ENCODE measurements at places on chromosomes 2 and 18. TPM values are rescaled to one million over a fixed set of nuclear protein-coding genes. Genes with fewer than 3 reads are reported as not detected.

DNA sequence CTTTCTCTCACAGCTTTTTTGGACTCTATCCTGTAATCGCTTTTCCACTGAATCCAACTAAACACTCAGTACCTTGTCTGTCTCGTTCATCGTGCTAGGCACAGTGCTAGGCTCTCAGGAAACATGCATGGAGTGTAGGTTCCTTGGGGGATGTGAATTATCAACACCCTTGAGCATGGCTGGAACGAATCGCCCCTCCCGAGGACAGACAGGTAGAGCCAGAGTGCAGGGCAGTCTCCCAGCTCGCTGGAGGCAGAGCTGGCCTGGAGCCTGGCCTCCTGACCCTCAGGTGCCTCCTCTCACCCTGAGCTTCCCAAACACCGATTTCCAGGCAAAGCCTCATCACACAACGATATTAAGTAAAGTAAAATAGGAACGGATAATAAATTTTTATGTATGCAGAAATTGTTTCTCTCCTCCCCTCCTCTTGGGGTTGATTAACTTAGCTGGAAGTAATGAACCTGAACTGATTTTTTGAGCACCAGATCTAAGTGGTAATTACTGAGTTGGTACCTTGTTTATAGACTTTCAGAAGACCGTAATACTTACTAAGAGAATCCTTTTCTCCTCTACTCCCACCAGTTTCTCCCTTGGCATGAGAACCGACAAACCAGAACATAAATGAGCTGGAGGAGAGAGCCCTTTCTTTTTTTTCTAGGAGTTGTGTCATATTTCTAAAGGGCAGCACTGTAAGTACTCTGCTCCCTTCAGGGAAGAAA lies 90.5 kb downstream of the MSH2 start:
- no peak for DNase-seq

DNA sequence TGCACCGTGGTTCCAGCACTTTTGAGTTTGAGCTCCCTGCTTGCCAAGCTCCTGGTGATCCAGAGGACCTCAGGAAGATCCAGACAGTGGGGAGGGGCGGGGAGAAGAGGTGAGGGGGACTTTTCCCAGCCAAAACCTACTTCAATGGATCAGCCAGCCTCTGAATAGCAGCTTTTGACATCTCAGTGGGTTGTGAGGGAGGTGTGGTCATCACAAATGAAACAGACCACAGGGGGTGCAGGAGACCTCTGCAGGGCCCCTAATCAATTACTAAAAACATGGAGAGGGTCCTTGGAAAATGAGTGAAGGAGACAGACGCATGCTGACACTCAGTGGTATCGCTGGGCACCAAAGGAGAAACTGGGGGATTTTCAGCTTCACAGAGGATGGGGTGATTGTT lies 372.7 kb downstream of the ZNF521 start:
- DNase-seq, result no peak

GRCh38 chr18:11859903-11860407 lies 8.7 kb downstream of the CHMP1B start:
- peak; percentile 99 for DNase-seq

GRCh38 chr2:71671203-71671854 lies 218.0 kb downstream of the DYSF start:
- no peak for DNase-seq

- DNase-seq, result no peak
Observed at GRCh38 chr18:31438402-31438801, 9.1 kb upstream of the DSG3 start.

DNA sequence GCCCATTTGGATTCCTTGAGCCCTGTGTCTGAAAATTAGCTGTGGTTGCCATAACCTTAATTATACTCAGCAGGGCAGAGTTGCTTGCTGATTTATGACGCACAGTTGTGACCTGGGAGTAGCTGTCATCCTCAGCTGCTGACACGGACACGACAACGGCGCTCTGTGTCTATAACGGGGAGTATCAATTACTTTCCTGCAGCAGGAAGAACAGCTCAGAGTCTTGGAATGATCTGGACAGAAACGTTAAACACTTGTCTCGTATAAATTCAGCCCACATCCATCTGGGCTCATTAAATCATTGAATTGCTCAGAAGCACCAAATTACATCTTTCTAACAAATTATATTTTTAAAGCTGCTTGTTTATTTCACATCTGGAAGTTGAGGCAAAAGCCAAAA lies 116.3 kb downstream of the SEPTIN10 start:
- no peak for DNase-seq

DNA sequence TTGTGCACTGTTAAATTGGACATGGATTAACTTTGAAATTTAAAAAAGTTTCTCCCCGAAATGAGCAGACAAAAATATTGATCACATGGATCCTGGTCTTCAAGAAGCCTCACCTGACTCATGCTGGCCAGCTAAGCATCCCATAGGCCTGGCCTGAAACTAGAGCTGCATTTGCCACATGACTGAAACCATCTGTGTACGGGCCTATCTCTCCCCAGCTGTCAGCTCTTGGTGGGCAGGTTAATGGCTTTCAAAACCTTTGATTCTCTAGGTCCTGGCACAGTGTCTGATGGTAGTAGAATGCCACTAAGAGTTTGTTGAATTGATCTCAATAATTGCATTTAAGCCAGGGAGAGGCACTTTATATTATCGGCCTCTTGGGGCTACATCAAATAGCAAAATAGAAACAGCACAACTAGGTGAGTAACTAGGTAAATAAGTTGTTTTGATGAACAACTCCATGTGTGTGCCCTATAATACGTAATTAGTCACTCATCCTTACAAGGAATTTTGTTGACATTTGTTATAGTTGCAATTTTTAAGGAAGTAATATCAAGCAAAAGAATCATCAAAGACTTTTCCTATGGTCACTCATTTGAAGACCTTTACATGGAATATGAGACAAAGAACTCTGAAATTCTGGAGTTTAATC lies 251.1 kb downstream of the SP3 start:
- DNase-seq, result peak; percentile 70

- peak; percentile 68 for DNase-seq
Observed at GRCh38 chr18:73006331-73006730, 138.5 kb upstream of the NETO1 start.

DNA sequence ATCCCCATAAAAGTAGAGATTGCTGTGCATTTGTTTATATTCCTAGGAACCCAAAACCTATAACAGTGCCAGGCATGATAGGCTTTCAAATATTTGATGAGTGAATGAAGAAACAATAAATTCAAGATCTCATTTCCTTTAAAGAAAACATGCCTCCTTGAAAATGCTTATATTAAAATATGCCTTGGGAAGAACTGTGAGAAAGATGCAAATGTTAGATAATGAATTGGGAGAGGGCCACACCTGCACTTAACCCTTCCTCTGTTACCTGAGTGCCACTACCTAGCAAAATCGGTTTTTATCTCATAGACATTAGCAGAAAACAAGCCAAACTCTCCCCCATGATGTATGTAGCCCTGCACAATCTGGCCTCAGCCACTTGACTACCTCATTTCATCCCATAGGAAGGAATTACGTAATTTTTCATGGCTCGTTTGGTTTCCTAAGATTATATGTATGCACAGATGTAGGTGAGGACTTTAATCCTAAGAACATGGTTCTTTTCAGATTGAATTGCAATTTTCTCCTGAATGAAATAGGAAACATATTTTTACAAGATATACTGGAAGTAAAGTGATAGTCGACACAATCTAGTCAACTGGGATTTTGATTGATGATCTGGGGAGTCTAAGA lies 25.2 kb downstream of the GULP1 start:
- no peak for DNase-seq

DNA sequence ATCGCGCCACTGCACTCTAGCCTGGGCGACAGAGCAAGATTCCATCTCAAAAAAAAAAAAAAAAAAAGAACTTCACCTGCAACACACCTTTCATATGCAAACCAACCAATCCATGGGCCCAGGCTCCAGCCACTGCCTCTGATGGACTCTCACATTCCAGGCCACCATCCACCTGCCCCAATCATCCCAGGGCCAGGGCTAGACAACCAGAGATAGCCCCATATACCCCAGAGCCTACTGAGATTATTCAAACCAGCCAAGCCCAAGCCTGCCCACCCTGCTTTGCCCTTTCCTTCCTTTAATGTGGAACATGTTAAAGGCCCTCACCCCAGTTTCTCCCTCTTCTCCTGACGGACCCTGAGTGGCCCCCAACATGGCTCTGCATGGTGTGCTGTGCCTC lies 57.0 kb downstream of the MRPL35 start:
- no peak for DNase-seq

- peak; percentile 92 for DNase-seq
Observed at GRCh38 chr2:180125245-180125962, 118.3 kb upstream of the CWC22 start.

DNA sequence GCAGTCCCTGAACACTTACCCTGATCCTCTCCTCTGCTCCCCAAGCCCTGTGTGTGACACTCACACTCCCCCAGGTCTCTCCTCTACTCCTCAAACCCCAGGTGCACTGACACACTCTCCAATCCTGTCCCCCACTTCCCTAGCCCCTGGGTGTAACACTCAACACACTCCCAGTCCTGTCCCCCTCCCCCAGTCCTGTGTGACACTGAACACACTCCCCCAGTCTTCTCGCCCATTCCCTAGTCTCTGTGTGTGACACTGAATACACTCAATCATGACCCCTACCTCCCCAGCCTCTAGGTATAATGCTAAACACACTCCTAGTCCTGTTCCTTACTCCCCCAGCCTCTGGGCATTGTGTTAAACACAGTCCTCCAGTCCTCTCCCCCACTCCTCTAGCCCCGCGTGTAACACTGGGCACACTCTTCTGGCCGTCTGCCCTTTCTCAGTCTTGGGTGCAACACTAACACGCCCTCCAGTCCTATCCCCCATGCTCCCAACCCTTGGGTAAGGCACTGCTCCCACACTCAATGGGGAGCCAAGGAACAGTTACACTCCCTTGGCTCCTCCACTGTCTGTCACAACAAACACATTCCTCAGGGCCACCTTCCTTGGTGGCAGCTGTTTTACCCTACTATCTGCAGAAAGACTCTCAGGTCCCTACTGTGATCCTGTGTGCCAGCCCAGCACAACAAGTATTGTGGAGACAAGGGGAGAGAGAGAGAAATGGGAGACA lies 82.5 kb upstream of the PKDCC start:
- no peak for DNase-seq

GRCh38 chr2:137525641-137526190 lies 438.6 kb upstream of the HNMT start:
- no peak for DNase-seq

GRCh38 chr18:40929399-40929798 lies 1025.6 kb upstream of the PIK3C3 start:
- no peak for DNase-seq

DNA sequence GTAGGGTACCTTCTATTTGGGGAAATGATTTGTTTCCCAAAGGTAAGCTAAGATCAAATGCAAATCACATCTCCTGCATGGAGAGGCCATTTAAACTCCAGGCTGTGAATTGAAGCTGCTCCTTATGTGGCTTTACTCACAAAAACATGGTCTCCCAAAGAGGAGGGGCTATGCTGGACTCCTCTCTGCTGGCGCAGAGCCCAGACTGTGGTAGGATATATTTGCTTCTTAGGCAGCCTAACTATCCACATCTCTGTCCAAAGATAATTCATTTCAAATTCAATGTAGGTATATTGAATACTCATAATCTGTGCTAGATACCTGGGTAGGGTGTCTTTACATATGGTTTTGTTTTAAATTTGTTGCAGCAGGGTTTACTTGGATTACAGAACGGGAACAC lies 358.5 kb downstream of the ALK start:
- DNase-seq, result no peak

DNA sequence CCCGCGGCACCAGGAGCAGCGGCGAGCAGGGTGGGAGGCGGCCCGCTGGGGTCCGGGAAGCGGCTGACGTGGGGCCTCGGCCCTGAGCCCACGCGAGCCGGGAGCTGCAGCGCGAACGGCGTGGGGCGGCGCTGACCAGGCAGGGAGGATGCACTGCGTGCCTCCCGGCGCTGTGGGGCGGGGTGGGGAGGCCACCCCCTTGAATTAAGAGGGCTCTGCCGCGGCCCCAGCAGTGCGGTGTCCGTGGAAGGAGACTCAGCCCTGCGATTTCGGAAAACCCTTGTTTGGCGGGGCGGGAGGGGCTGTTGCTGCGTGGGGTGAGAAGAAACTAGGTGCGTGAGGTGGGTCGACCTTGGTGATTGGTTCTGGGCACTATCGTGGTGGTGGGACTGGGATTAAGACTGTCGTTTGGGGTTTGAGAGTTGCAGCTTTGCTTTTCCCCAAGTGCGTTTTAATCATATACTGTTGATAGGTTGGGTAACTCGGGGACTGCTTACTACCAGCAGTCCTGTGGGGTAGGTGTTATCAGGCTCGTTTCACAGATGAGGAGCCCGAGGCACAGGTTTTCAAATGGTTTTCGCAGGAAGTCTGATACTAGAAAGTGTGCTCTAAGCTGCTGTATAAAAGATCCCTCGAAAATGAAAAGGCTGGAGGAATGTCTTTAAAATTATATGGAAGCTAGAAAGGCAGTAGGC lies 722 bp downstream of the ACSL3 start:
- no peak for DNase-seq

Gene RND3
- total RNA-seq, result 217 TPM

Gene MEMO1
- 29.7 TPM for total RNA-seq

Gene NXPH2
- total RNA-seq, result not detected

Gene IL36G
- not detected for total RNA-seq

Gene POTEI
- total RNA-seq, result not detected

Gene ACMSD
- not detected for total RNA-seq

Gene DDX1
- total RNA-seq, result 81.3 TPM

Gene CFC1
- not detected for total RNA-seq

Gene PLGLB1
- 0.26 TPM for total RNA-seq

Gene SERPINB5
- 513 TPM for total RNA-seq

Gene COLEC11
- total RNA-seq, result 0.38 TPM

All from bronchial epithelial cell (primary cell).